ENCODE measurements at places on chromosomes 6 and 20. TPM values are rescaled to one million over a fixed set of nuclear protein-coding genes. Genes with fewer than 3 reads are reported as not detected.

The KIF16B gene
- 66.9 TPM for total RNA-seq

The SYCP2 gene
- total RNA-seq = 0.84 TPM

The RUNX2 gene
- 3.5 TPM for total RNA-seq

The NOX3 gene
- not detected for total RNA-seq

The LY6G5C gene
- total RNA-seq = 1.6 TPM

The POLR1H gene
- 26.2 TPM for total RNA-seq

The CALHM5 gene
- 0.18 TPM for total RNA-seq

The PRKN gene
- 5.4 TPM for total RNA-seq

The PKIG gene
- total RNA-seq = 44.7 TPM

The HLA-DQB2 gene
- 0.95 TPM for total RNA-seq

DNA sequence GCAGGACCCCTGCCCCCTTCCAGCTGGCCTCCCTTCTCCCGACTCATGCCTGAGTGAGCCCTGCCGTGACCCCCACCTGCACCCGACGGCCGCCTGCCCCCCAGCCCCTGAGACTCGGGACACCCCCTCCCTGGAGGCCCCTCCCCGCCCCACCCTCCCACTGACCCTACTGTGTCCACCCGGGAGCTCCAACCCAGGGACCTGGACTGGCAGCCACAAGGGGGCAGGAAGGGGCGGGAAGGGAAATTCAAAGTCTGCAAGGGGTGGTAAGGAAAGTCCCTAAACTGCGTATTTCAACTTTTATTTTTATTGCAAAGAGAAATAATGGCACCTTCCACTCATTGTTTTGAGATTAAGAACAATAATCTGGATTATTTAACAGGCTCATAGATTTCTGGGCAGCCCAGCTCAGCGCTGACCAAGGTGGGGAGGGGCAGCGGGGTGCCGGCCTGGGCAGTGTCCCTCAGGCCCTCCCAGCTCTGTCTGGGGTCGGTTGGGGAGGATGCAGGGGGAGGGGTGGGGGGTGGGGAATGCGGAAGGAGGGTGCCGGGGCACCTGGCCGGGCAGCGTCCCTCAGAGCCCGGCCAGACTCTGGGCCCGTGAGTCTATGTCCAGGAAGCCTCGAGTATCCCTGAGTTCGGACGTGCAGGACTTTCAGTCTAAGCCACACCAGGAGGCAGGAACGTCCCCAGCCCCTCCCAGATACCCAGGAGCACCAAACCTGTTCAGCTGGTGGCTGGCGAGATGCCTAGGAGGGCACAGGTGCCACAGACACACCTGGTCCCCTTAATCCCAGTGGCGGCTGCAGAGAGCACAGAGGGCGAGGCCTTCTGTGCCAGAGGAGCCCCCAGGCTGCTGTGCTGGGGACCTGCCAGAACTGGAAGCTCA lies 1.3 kb upstream of the PTK6 start:
- peak; percentile 92 for DNase-seq

DNA sequence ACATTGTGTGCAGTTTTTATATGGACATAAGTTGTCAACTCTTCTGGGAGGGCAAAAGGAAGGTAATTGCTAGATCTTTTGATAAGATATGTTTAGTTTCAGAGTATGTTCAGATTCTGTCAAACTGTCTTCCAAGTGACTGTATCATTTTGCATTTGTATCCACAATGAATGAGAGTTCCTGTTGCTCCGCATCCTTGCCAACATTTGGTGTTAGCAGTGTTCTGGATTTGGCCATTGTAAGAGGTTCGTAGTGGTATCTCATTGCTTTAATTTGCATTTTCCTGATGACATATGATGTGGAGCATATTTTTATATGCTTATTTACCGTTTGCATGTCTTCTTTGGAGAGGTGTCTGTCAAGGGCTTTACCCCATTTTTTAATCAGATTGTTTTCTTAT lies 150.2 kb downstream of the CDKAL1 start:
- no peak for DNase-seq

DNA sequence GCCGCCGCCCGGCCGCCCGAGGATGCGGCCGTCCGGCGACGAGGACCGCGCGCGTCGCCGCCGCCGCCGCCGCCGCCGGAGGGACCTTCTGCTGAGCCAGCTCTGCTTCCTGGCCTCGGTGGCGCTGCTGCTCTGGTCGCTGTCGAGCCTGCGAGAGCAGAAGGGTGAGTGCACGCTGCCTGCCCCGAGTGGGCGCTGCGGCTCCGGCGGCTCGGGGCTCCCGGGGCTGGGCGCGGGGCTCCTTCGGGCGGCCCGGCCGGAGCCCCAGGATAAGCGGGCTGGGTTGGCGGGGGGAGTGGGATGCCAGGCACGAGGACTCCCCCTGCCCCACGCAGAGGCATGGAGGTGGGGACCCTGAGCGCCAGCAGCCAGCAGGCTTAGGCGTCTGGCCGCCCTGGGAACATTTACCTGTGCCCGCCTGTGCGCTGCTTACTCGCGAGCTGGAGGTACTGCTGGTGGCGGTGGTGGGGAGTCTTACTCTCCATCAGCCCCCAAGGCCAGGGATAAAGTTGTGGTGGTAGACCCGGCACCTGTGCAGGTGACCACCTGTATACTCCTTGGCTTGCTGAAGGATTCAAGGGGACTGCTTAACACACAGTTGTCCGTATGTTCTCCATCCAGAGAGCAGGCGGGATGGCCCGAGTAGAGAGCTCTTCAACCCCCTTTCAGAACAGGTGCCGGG lies 520 bp downstream of the SLC24A3 start:
- peak; percentile 78 for DNase-seq

DNA sequence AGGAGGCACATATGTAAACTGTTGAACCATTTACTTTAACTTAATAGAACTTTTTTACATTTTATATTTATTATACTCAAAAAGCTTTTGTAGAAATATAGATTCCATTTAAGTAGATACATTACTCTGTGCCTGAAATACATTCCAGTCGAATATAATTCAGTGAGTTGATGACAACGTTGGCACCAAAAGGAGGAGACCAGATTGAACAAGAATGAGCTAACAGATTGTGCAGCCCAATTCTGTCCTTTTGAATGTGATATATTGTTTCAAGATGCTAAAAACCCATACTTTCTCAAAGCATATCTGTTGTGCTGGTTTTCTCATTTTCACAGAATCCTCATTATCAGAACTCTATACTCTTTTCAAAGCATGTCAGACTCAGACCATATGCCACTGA lies 147.4 kb upstream of the SIM1 start:
- DNase-seq = no peak

GRCh38 chr6:103687430-103687829 lies 1172.3 kb downstream of the HACE1 start:
- DNase-seq = no peak

DNA sequence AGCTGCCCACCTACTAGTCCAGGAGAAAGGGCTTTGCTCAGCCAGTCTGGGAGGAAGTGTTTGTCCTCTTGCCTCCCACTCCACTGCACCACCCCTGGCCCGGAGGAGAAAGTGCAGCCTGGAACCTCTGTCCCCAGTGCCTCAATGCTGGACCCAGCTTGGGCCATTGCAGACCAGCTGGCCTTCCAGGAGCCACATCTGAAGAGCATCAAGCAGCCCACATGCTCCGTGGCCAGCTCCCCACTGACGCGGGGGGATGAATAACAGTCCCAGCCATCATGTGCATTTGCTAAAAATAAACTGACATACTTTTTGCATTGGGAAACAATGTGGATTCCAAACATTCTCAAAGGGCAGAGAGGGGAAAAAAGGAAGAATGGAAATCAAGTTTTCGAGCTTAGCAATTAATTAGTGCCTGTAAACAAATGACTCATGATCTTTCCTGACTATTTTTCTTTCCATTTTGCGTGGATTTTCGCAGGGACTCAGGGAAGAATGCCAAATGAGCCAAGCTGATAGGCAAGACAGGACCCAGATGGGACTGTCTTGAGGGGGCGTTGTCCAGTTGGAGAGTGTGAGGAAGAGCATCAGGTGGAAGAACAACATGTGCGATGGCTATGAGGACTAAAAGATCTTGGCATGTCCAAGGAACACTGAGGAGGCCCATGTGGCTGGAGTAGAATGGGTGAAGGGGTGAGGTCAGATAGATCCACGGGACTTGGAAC lies 34.1 kb downstream of the CEBPB start:
- DNase-seq = peak; percentile 66

GRCh38 chr20:24629668-24630067 lies 160.2 kb downstream of the SYNDIG1 start:
- DNase-seq = no peak

GRCh38 chr6:138509371-138509770 lies 10.1 kb upstream of the NHSL1 start:
- no peak for DNase-seq

DNA sequence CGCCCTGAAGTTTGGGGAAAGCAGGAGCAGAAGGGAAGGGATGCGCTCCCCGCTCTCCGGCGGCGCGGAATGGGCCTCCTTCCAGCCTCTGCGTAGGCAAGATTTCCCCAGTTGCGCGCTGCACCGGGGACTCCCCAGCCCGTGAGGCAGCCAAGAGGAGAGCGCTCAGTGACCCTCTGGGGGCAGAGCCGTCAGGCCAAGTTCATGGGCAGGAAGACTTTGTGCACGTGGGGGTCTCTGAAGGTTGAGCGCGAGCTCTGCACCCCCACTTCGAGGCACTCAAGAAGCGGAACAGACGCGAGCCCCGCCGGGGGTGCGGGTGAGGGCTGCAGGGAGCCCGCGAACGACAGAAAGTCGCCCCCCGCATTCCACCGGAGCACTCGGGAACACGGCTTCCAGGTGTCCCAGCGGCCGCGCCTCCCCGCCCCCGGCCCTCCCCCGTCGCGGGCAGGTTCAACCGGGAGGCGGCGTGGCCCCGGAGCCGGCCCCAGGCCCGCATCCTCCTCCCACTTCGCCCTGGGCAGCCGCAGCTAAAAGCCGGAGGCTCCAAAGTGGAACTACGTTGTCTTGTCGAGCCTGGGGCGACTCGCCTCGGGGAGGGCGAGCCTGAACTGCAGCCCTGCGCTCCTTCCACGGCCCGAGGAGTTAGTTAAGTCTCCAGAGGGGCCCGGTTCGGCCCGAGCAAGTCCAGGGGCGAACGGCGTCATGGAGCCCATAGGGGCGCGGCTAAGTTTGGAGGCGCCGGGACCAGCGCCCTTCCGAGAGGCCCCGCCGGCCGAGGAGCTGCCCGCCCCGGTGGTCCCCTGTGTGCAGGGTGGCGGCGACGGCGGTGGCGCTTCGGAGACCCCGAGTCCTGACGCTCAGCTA lies at the start of gene PPP1R3G:
TSS of gene PPP1R3G (plus strand) at position 561 of the 867 bp plus-strand sequence. CDS start at position 706, 145 bp downstream.
- DNase-seq = peak; percentile 56

DNA sequence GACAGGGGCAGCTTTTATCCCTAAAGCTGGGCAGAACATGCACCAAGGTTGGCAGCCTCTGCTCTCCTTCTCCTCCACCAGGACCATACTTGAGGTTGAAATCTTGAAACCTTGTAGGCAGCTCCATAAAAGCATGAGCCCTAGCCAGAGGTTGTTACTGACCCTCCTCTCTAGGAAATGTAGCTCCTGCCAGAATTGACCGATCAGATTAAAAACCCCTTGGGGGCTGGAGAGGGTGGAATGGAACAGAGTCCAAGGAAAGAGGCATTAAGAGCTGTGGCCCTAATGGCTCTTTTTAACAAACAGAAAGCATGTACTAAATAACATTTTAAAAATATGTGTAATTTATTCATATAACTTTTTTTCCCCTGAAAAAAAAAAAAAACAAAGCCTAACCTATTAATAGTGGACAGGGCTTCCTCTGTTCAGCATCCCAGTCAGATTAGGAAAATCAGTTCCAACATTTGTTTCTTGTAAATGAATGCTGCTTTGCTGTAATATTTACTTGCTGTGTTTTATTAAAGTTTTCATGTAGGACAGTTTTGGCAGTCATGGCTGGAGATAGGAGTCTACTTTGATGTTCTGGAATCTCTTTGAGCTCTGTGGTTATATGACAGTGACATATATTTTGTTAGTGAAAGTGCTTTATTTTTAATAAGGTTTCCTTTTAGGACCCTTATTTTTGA lies 41.3 kb downstream of the MTHFD1L start:
- no peak for DNase-seq

DNA sequence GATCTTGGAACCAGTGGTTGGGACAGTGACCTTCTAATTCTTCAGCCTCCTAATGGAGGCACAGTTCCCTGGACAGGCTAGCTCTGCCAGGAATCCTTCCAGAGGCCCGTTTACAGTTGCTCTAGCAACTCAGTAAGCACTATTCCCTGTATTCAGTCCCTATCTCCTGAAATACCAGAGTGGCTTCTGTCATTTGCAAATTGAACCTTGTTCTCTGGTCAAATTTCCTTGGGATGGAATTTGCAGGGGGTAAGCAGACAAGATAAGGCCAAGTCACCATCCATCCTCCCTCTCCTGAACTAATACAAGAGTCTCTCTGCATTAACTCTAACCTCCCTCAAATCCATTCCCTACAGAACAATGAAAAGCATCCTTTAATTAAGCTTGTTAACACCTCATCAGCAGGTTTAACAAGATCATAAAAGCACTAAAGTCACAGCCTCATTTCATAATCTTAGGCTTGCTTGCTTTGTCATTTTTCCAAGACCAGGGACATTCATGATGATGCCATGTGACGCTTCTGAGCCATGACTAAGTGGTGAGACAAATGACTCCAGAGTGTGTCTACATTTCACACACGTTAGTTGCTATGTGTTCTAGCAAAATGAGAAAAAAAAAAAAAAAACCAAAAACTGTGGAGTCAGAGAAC lies 37.1 kb downstream of the SLC22A23 start:
- DNase-seq = no peak

GRCh38 chr6:102813489-102814275 lies 1420.2 kb downstream of the GRIK2 start:
- DNase-seq = no peak

DNA sequence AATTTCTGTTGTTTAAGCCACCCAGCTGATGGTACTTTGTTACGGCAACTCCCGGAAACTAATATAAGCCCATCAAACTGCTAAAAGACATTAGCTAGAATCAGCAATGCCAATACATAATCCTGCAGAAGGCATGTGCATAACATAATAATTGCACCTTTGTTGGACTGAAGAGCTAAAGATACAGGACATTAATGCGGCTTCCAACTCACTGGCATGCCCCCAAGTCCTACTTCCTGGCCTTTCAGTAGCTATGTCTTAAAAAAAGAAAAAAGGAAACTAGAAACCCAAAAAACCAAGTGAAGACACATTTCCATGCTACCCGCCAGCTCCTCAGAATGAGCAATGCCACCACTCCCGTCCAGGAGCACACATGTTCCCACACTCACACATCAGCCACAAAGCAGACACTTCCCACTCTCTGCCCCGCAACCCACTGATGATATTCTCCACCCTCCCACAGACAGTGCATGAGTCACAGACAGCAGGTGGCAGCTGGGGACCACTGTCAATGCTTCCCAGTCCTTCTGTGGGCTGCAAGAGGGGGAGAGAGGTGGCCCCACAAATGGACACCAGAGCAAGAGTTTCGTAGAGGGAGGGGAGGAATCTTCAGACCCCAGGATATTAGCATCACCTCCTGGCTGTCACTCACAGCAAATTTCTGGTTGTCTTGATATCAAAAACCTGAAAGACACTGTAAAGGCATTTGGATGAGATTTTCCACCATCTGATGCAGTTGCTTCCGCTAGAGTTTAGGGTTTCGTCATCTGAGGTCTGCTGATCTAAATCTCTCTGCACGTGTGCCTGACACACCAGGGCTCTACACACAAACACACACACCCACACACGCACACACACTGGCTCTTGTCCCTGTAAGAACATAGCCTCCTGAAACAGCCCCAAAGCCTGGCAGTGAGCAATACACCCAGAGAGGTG lies 32.8 kb downstream of the GFOD1 start:
- DNase-seq = no peak

Data from left colon (tissue), 2 donors.